ENCODE measurements at places on chromosomes 6 and 20.

DNA sequence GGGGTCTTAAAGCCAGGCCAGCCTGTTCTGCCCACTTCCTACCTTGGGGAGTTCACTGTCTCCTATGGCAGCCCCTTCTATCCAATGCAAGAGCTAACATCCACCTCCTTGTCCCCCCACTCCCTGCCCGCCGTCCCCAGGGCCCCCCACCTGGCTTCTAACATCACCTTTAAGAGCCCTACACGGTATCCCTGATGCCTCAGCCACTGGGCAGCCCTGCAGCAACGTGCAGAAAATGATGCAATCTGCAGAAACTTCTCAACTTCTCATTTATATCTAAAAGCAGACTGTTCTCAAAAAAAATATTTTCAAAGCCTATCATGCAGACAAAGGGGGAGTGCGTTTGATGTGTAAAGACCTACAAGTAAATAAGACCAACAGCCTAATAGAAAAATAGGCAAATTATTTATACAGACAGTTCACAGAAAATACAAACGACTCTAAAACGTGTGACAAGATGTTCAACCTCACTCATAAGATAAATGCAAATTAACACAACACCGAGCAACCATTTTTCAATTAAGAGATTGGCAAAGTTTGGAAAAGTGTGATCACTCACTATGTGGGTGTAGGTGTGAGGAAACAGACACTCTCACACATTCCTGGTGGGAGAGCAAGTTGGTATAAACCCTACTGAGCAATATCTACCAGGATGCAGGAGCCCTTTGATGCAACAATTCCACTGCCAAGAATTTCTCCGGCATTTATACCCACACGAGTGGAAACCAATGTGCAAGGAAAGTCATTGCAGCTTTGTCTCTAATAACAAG is 15.1 kb upstream of the HCK start:
- DNase-seq: no peak

DNA sequence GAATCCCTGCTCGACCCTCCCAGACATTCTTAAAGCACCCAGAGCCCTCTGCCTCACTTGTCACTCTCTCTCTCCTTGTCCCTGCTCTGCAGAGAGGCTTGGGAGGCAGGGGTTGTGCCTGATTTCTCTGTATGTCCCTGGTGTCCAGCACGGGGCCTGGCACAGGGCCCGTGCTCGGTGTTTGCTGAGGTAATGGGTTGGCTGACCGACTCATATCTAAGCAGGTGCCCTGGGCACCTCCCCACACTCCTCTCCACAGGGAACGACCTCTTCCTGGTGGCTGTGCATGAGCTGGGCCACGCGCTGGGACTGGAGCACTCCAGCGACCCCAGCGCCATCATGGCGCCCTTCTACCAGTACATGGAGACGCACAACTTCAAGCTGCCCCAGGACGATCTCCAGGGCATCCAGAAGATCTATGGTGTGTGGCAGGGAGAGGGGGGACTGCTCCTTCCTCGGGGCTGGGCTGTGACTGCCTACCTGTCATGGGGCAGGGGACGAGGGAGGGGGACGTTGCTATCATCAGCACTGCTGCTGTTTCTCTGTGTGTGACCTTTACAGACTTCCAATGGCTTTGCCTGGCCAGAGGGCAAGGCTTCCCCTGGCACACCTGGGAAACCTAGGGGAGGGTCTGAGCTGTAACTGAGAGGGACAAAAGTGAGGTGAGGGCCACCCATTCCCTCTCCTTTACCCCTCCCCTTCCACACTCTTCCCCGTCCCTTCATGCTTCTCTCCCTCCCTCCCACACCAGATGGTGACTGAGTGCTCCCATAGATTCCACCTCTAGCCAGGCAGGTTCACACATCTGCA is 14.2 kb downstream of the MMP24OS start:
- DNase-seq: no peak

DNA sequence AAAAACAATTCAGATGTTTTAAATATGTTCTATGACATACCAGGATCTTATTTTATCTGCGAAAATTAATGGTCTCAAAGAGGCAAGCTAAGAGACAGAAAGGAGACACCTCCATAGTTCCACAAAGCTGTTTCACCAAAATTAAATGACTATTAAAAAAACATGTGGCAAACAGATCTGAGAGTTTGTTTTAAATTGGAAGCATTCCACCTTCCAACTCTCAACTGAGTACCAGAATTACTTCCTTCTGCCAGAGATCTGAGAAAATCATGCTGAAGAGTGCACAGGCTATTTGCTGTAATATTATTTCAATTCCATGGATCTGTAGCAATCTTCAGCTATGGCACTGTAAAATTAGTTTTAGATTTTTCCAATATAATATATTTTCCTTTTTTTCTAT is 669.5 kb upstream of the MARCKS start:
- DNase-seq: no peak

GRCh38 chr6:116518621-116519368 is 7.4 kb downstream of the CALHM5 start:
- no peak for DNase-seq

GRCh38 chr6:33212857-33213165 is 4.5 kb downstream of the RING1 start:
- no peak for DNase-seq

- no peak for DNase-seq
Observed at GRCh38 chr20:46252352-46253091, 55.8 kb downstream of the CDH22 start.

GRCh38 chr6:148628251-148628650 is 118.6 kb upstream of the UST start:
- no peak for DNase-seq

DNA sequence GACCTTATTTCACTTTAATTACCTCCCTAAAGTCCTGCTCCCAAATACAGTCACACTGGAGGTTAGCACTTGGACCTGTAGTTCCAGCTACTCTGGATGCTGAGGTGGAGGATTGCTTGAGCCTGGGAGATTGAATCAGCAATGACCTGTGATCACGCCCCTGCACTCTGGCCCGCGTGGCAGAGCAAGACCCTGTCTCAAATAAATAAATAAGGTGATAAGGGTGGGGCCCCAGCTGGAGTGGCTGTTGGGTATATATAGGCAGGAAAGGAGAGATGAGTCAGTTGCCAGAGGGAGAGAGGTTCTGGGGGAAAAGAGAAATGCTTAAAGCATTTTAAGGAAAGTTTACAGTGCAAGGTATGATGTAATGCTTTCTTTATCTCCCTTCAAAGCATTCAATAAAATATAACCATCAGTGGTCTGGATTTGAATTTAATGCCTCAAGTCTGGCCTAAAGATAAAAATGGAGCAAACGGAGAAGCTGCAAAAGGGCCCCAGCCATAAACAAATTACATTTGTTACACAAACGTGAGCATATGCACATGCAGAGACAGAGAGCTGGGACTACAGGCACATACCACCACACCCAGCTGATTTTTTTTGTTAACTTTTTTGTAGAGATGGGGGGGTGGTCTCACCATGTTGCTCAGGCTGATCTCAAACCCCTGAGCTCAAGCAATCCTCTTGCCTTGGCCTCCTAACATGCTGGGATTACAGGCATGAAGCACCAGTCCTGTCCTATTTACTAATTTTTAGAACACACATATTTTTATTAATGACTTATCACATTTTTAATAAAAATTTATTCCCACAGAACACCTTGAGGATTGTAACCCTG is 6.1 kb upstream of the PM20D2 start:
- DNase-seq: no peak

GRCh38 chr20:14691994-14692393 is 354.6 kb upstream of the FLRT3 start:
- no peak for DNase-seq

- DNase-seq: no peak
Observed at GRCh38 chr20:22682381-22682780, 98.0 kb upstream of the FOXA2 start.

DNA sequence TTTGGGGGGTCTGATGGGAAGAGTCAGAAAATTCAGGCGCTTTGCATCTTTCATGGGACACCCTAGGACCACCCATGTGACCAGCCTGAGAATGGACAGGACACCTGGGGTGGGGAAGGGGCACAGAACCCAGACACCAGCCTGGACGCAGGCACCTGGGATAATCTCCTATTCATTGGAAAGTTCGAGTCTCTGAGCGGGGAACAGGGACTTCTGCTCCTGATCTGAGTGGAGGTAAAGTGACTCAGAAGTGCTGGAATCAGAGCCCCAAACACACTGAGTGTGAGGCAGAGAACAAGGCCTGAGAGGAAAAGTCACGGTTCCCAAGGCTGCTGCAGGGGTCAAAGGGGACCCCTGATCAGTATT is 1.4 kb downstream of the HLA-B start:
- DNase-seq: no peak

DNA sequence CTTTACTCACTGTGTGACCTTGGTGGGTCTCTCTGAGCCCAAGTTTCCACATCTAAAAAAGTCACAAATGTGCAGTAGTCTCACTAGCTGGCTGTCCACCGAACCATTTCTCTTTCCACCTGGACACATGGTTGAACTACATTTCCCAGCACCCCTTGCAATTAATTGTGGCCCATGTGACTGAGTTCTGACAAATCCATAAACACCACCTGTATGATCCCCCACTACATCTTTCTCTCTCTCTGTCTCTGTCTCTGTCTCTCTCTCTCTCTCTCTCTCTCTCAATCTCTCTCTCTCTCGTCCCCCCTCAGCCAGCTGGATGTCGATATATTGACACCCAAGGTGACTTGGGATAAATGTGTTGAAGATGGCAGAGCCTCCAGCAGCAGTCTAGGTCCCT is 42.8 kb downstream of the SNHG17 start:
- DNase-seq: no peak

- DNase-seq: no peak
Observed at GRCh38 chr6:37137201-37138090, 32.5 kb upstream of the PIM1 start.

Measured in NCI-H146 (cell line).